ENCODE measurements at places on chromosomes 3 and 15.
A peak's percentile ranks its signal among the peaks of the same experiment; 100 is the strongest.

- peak; percentile 94 for DNase-seq
These were observed 14.4 kb downstream of the CCDC32 start for GRCh38 chr15:40550341-40551037.

GRCh38 chr15:77556622-77557021 lies 76.1 kb downstream of the LINGO1 start:
- DNase-seq = no peak

- DNase-seq = no peak
These were observed 5.6 kb downstream of the TSEN2 start for GRCh38 chr3:12489832-12490231.

DNA sequence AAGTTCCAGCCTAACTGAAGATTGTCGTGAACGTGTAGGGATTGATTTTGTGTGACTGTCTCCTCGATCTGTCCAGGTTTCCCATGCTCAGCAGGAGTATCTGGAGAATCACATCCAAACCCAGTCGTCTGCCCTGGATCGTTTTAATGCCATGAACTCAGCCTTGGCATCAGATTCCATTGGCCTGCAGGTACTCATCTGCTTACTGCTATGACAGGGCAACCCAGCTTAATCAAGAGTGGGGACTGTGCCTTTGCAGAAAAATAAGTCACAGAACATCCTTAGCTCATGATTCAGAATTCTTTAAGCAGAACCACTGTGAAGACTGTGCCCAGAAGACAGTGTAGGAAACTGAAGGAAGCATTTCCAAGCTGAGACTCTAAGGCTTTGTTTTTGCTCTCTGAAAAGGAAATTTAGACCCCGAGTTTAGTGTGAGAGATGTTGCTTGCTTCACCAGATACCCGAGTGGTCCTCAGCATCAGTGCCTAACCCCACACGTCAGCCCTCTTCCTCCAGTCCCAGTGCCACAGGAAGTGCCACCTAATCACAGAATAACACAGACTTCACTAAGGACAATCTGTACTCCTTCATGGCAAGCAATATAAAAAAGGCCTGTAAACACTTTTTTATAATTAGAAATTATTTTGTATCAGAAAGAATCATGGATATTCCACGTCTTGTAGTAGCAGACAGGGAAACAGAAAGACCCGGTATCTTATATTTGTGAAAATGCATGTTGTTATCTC lies 34.2 kb downstream of the MYZAP start:
- DNase-seq = no peak

- no peak for DNase-seq
These were observed 785 bp upstream of the IQCF5 start for GRCh38 chr3:51876186-51876585.

DNA sequence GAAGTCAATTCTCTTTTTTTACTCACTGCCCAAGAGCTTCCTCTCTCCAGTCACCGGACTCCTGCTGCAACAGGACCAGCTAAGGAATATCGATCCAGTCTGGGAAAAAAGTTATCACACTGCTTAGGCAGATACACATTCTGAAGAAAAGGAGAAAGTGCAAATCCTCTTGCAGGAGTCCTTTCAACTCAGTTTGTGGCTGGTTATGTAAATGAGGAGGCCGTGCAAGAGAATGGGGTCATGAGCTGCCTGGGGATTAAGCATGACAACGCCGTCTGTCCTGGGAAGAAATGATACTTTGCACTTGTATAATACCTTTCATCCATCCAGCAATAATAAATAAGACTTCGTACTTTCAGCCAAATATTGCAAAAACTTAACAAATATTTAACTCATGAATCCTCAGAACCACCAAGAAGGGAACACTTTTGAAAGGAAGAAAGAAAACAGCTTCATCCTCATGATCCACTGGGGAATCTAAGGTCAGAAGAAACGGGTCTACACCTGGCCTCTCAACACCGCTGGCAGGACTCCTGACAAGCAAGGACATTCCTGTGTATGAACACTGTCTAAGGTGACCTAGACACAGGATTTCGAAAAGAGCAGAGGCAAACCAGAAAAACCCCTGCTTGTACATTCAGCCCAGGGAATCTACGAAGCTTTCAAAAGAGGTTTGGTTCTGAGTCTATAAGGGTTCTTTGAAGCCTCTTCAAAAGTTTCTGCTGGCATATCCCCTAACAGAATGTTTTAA lies 13.1 kb upstream of the WWTR1 start:
- no peak for DNase-seq

- no peak for DNase-seq
These were observed 245.5 kb downstream of the TBL1XR1 start for GRCh38 chr3:176951586-176952292.

DNA sequence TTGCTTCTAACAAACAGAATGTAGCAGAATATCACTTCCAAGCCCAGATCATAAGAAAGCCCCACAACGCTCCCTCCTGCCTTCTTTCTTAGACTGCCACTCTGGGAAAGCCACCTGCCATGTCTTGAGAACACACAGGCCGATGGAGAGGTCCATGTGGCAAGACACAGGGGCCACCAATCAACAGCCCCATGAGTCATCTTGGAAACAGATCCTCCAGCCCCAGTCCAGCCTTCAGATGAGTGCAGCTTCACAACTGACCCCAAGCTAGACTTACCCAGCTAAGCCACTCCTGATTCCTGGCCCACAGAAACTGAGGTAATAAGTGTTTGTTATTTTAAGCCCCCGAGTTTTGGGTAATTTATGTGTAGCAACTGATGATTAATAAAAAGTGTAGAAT lies 39.7 kb downstream of the PTH1R start:
- no peak for DNase-seq

- DNase-seq = no peak
These were observed 472.9 kb upstream of the CBLB start for GRCh38 chr3:106341586-106342162.

DNA sequence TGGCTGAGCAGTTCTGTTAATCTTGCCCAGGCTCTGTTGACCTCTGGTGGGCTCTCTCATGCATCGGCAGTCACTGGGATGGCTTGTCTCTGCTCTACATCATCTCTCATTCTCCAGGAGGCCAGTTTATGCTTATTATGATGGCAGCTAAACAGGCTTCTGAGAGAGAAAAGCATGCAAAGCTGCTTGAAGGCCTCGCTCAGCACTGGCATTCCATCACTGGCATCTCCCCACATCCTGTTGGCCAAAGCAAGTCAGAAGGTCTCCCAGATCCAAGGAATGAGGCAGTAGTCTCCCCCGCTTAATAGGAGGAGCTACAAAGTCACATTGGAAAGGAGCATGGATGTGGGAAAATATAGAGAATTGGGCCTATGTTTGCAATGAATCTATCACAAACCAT lies 212.6 kb downstream of the ZNF621 start:
- no peak for DNase-seq

DNA sequence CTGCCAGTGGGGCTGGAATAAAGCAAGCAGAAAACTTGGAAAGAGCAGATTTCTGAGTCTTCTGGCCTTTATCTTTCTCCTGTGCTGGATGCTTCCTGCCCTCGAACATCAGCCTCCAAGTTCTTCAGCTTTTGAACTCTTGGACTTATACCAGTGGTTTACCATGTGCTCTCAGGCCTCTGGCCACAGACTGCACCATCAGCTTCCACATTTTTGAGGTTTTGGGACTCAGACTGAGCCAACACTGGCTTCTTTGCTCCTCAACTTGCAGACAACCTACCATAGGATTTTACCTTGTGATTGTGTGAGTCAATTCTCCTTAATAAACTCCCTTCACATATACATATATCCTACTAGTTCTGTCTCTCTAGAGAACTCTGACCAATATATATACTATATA lies 706.6 kb downstream of the NR2F2 start:
- no peak for DNase-seq

Data from MV-4-11 (cell line).